ENCODE measurements at places on chromosomes 3 and 15.

DNA sequence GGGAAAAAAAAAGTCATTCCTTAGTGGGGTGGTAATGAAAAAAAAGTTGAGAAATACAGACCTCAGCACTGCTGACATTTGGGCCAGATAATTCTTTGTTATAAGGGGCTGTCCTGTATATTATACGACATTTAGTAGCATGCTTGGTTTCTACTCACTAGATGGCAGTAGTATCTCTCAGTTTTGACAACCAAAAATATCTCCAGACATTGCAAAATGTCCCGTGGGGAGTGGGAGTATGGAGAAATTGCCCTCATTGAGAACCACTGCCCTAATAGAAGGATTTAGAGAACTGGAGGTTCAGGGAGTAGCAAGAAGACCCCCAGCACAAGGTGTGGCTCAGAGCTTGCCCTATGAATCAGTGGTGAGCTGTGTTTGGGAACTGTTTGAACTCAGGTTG lies 28.6 kb upstream of the TEX264 start:
- DNase-seq = no peak

DNA sequence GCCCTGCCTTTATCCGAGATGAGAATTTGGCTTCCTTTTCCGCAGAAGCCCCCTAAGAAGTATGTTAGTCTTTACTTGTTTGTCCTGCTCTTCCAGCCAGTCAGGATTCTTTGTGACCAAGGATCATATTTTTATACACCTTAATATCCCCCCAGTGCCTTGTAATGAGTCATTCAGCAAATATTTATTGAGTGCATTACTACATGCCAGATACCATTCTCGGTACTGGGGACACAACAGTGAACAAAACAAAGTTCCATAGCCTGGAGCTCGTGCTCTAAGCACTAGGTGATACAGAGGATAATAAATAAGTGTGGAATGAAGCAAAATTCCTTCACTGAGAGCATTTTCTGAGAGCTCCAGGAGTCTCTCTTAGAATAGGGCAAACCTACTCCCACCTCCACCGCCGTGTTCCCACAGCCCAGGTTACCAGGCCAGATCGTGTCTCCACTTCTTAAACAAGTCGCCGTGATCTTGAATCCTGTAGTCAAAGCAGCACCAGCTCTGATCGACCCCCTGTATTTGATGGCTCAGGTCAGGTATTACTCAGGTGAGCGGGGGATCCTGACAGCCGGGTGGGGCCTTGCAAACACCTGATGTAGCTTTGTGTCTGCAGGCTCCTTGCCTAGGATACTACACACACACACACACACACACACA lies 18.5 kb downstream of the TTC21A start:
- DNase-seq = no peak

GRCh38 chr3:168497741-168498140 lies 402.0 kb upstream of the GOLIM4 start:
- DNase-seq = no peak

- no peak for DNase-seq
Measured at GRCh38 chr15:27864086-27864485, 235.0 kb downstream of the OCA2 start.

DNA sequence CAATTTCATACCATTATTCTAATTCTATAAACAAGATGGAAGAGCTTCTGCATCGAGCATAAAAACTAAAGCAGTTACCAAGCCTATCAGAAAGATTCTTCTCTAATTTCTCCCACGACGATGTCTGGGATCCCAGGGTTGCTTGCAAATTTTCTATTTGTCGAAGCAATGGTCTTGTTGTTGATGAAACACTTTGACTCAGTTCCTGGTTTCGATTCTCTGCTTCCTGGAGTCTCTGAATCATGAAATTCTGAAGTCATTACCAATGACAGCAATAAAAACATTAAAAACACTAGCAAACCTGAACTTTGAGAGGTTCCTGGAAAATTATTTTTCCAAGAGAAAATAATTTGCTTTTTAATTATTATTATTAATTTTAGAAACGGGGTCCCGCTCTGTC lies 18.7 kb downstream of the TMF1 start:
- DNase-seq = no peak

DNA sequence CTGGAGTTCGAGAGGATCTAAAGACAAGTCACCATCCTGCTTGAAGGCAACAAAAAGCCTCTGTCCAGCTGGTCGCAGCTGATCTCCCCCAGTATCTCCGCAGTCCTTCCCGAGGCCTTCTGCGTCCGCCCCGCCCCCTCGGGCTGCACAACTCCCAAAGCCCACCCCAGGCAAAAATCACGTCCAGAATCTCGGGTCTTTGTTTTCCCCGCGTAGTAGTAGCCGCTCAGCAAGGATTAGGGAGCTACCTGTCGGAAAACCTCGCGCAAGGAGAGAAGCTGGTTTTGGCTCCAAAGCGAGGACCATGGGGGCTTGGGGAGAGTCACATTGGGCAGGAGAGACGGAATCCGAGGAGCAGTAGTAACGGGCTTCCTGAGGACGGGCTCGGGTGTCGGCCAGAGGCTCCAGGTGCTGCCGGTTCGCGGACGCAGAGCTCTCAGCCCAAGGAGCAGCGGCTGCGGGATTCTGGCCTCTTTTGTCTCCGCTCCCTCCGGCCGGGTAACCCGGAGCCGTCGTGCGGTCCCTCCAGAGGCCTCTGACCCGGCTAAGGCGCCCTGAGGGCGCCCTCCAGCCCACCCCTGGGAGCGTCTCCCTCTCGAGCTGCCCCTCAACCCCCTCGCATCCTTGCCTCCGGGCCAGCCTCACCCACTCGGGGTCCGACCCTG lies 401 bp downstream of the ZSCAN29 start:
- DNase-seq = peak; percentile 4

DNA sequence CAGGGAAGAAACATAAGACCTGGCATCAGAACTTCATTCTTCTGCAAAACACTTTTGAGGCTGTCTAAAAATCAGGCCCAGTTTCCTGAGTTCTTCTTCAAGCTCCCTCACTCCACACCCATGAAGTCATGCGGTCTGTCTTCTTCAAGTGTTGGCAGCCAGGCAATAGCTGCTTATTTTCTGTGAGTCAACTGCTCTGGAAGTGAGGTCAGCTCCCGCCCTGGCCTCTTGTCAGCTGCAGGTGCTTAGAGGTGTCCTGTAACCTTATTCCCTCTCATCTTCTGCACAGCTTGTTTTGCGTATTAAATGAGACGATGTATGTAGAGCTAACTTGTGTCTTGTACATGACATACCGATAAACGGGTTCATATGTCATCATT lies 226.1 kb downstream of the ADAMTS17 start:
- DNase-seq = peak; percentile 84

DNA sequence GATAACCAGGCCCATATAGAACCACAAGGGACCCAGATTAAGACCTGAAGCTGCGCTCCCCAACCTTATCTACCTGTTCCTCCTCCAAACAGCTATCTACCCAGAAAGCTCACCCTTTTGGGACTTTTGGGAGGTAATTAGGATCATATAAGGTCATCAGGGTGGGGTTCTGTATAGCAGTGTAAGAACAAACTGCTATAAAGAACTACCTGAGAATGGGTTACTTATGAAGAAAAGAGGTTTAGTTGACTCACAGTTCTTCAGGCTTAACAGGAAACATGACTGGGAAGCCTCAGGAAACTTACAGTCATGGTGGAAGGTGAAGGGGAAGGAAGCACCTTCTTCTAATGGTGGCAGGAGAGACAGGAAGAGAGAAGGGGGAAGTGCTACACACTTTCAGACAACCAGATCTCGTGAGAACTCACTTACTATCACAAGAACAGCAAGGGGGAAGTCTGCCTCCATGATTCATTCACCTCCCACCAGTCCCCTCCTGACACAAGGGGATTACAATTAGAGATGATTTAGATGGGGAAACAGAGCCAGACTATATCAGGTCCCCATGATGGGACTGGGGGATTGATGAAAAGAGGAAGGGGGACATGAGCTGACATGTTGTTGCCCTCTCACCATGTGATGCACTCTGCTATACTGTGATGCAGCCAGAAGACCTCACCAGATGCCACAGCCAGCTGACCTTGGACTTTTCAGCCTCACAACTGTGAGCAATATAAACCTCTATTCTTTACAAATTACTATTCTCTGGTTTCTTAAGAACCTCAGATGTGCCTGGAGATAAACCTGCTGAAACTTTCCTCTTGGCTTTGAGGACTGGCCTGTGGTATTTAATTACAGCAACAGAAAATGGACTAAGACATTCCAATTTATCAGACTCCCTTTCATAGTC lies 15.3 kb upstream of the FMN1 start:
- DNase-seq = no peak

DNA sequence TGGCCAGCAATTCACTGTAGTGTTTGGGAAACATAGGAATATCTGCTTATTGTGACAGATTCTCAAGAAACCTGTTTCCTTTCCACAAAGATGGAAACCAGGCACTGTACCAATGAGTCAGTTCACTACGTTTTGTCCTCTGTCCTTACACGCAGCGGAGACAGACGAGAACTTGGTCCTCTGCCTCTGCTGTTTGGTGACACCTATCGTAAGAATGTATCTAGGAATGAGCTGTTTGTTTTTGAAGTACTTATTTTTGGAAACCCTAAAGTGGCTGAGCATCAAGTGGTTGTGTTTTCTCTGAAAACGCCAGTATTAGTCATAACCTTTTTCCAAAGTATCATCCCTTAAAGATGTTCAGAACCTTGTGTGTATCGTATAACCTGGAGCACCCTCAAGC lies 93.0 kb downstream of the PGPEP1L start:
- DNase-seq = peak; percentile 73

DNA sequence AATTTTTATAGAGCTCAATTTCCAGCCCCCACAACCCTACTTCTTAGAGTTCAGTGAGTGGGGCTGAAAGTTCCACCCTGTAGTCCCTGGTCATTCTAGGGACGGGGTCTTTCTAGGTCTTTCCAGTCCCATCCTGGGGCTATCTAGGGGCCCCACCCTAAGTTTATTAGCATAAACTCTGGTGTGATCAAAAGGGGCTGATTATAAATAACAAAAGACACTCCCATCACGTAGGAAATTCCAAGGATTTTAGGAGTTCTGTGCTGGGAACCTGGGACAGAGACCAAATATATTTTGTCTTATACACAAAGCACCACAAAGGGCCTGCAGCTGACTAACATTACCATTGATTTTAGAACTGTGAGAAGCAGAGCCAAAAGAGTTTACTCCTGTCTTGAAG lies 41.9 kb downstream of the RAD54L2 start:
- DNase-seq = no peak

DNA sequence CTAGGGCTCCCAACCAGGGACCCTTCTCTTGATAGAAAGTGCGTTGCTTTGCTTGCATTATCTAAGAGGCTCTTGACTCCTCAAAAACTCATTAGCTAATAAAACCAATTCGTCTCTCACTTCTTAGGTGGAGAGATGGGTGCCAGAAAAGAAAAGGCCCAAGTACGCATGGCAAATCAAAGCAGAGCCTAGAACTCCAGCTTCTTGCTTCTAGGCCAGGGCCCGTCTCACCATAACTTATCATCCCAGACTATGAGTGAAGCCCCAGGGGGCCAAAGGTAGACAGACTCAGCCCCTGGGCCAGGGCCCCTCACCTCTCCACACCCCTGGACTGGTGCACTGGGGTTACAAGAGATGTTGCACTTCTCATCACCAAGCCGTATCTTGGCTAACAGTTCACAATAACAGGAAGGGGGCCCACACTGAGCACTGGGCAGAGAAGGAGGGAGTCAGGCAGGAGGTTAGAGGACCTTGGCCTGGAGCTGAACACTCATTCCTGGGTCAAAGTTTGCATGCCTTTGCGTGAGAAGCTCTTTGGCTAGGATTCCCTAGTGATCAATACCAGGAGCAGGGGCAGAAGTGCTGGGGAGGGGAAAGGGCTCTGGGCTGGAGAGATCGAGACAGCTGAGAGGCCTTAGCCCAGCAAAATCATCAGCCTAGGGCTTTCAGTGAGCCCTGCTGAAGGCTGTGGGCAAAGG lies 5.4 kb upstream of the CYP1A1 start:
- DNase-seq = no peak

DNA sequence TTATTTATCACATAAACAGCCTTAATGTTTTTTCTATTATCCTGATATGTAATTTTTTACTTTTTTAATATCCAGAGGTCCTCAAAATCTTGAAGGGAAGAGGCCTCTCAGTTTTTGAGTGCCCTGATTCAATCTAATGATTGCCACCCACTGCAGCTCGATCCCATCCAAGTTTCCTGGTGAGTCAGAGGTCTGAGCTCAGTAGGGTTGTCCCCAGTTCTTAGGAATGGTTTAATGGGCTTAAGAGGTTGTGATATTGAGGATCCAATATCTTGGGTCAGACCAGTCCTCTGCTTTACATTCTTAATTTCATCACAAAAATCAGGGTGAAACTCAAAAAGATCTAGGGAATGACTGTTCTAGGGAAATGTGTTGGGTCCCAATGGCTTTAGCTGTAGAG lies 238.5 kb downstream of the NSUN3 start:
- no peak for DNase-seq

DNA sequence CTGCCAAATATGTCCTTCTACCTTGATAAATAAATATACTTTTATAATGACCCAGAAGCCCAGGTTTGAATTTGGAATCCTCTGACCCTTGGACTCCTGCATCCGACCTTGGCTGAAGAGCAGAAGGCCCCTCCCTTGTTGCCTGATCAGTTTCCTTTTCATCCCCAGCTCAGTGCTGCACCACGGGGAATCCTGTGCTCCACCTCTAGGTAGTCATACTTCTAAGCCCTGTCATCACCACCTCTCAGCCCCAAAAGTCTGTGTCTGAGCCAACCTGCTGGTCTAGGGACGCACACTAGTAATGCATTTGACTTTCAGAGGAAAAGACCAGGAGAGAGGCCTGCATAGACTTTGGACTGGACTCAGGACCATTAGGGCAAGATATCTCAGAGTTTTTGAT lies 310.6 kb downstream of the NLGN1 start:
- no peak for DNase-seq

- no peak for DNase-seq
Measured at GRCh38 chr15:72070817-72071447, 47.0 kb downstream of the MYO9A start.

- DNase-seq = no peak
Measured at GRCh38 chr3:23288286-23288685, 85.2 kb downstream of the UBE2E2 start.

DNA sequence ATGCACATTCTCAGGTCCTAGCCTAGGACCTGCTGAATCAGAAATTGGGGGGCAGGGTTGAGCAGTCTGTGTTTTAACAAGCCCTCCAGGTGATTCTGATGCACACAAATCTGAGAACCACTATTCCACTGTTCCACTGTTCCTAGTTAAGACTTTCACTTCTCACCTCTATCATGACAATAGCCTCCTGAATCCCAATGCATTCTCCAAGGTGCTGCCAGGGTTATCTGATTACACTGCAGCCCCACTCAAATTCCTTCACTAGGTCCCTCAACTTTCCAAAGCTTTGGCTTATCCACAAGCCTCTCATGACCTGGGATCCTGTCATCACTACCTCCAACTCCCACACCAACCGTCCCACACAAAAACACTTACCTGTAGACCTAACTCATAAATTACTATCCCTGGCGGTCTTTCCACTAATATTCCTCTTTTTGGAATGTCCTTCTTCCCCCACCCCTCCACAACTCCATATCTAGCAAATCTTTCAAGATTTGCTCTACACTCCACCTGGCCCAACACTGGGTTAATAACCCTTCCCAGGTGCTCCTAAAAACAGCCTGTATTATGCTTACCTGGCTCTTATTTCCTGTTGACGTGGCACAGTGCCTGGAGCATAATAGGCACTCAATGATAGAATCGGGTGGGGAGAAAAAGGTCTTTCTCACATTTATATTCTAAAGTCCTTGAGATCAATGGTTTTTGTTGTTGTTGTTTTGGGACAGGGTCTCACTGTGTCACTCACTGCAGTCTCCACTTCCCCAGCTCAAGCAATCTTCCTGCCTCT lies 27.2 kb downstream of the TBL1XR1 start:
- no peak for DNase-seq

GRCh38 chr3:158105710-158106253 lies 438 bp downstream of the SHOX2 start:
- DNase-seq = no peak

Measured in thyroid gland (tissue), 4 donors.